ENCODE measurements at places on chromosomes 6 and 20. TPM values are rescaled to one million over a fixed set of nuclear protein-coding genes. Genes with fewer than 3 reads are reported as not detected.
A peak's percentile ranks its signal among the peaks of the same experiment; 100 is the strongest.

DNA sequence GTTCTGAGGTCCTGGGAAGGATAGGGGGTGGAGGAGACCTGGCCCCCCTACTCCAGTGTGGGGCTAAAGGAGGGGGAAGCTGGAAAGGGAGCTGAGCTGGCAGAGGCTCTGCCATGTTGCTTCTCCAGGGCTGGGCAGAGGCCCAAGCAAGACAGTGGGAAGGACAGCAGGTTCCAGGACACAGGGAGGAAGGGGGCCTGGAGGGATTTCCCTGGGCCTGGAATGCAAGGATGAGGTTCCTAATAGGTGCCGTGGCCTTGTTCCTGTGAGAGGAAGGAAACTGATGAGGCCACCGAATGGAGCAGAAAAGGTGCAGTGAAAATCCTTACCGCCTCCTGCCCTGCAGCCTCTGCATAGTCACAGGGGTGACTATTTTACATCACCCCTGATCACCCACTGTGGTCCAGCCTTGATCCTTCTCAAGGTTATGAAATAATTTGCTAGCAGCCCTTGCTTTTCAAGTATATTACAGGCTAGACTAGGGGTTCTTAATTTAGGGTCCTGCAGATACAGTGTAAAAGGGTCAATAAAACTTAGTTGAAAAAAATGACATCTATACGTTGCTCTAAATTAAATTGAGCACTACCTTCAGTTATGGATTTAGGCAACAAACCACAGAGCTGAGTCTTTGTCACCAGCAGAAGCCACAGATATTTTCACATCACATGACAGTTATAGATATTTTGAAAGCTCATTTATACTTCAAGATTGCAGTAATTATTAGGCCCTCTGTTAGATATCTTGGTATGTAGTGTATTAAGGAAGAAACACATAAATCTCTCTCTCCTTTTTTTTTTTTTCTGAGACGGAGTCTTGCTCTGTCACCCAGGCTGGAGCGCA lies 45.7 kb upstream of the RNF24 start:
- DNase-seq, result no peak

The KIF6 gene
- not detected for total RNA-seq

- no peak for DNase-seq
These were observed 35.9 kb downstream of the MOXD1 start for GRCh38 chr6:132365281-132365907.

DNA sequence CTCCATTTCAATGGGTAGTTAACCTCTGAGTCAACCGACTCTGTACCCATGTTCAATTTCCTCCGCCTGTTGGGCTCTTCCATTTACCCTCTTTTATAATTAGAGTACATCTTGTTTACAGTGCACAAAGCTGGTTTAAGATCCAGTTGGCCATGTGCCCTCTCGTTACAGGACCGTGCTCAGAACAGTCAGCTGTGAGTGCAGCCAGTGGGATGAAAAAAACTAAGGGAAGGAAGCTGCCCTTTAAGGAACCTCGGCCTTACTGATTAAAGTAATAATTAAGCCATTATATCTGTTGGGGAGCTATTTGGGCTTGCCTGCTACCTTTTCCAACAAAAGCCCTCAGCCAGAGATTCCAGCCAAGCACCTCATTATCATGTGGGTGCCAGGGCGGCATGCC lies 68.8 kb downstream of the TMEM170B start:
- DNase-seq, result peak; percentile 46

The CCN6 gene
- not detected for total RNA-seq

The GRM1 gene
- total RNA-seq, result not detected

The LY6G5C gene
- total RNA-seq, result not detected

The CAPN11 gene
- not detected for total RNA-seq

GRCh38 chr6:52361414-52361944 lies 472 bp upstream of the PAQR8 start:
- DNase-seq, result no peak

All from stomach (tissue), 19 donors.